ENCODE measurements at places on chromosomes 6 and 20. TPM values are rescaled to one million over a fixed set of nuclear protein-coding genes. Genes with fewer than 3 reads are reported as not detected.
A peak's percentile ranks its signal among the peaks of the same experiment; 100 is the strongest.

GRCh38 chr6:134375220-134375580 is 57.3 kb upstream of the SGK1 start:
- no peak for DNase-seq

GRCh38 chr6:15479761-15480160 is 183.1 kb downstream of the DTNBP1 start:
- DNase-seq = no peak

GRCh38 chr6:126280287-126280686 is 59.6 kb upstream of the CENPW start:
- DNase-seq = no peak

GRCh38 chr20:63210011-63210605 is 5.8 kb downstream of the YTHDF1 start:
- DNase-seq = no peak

GRCh38 chr6:110878751-110879522 is 4.4 kb downstream of the AMD1 start:
- DNase-seq = peak; percentile 34

- DNase-seq = no peak
Measured at GRCh38 chr6:137020776-137021175, 24.0 kb downstream of the IL20RA start.

GRCh38 chr6:155036907-155037306 is 41.8 kb downstream of the TIAM2 start:
- no peak for DNase-seq

- DNase-seq = no peak
Measured at GRCh38 chr20:57323034-57323433, 6.6 kb upstream of the SPO11 start.

GRCh38 chr20:23702021-23702420 is 13.2 kb upstream of the CST4 start:
- no peak for DNase-seq

DNA sequence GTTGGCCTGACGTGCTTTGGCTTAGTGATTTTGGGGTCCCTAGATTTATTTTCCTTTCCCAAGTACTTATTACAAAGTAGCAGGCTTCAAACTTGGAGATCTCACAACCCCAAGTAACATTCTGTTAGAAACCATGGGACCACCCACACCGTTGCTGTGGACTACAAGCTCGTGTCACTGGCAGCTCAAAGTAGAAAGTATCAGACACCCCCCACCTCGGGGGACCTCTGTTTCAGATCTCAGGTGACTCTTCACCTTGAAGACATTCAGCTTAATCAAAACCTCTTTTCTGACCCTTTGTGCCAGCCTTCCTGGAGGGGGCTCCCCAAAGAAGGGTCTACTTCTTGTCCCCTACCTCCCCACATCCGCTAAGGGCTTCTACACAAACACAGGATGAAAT is 15.7 kb upstream of the MYT1 start:
- no peak for DNase-seq

- DNase-seq = no peak
Measured at GRCh38 chr20:64116541-64117431, 9.4 kb upstream of the NPBWR2 start.

DNA sequence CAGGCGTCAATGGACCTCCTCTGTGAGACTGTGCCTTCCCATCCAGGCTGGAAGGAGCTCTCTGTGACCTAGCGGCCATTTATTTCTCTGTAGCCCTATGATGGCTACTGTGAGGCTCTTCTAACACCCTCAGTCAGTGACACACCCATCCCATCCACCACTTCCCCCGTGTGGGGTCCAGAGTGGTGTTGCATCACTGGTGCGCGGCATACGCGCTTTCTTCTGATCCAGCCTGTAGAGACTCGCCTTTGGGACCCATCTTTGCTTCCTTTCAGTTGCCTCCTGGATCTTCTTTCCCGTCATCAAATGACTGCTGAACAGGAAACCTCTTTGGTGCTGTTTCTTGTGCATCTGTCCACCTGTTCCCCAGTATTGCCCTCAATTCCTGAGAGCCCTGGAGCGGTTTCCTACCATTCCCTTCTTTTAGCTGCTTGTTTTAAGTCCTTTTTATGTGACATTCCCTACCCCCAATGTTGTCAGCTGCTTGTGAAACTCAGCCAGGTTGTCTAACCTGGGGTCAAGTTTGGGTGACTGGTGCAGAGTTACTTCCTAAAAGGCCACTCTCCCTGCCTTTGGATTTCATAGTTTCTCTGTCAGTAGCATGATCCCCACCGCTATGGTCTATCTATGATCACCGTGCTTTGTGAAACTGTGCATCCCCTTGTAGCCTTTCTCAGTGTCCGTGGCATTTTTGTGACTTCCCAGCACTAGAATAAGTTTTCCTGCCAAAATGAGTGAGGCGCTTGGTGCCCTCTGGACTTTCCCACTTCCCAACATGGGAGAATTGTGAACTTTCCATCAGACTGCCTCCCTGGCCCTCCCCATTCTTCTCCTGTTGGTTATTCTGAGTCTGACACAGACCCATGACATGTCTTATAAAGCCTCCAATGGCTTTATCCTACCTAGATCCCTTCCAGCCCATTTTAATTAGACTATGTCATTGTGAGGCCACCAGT is 5.7 kb downstream of the PRR3 start:
- DNase-seq = no peak

GRCh38 chr6:35960187-35960586 is 39.3 kb upstream of the SRPK1 start:
- DNase-seq = no peak

DNA sequence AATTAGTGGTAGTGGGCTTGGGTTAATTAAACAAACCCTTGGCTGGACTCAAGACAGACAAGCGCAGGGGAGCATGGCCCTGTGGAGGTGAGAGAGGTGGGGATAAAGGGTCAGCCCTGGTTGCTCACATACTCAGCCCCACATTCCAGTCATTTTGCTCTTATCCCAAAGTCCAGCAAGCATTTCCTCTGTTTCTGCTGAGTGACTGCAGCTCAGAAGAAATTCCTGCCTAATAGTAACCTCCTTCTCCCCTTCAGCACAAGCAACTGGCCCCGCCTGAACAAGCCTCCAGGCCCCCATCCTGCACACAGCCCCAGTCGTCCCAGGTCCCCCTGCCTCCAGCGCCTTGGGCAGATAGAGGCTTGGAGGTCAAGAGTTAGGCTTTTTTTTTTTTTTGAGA is 3.6 kb upstream of the TFEB start:
- no peak for DNase-seq

- DNase-seq = no peak
Measured at GRCh38 chr20:1327241-1327653, 1.7 kb downstream of the SDCBP2 start.

DNA sequence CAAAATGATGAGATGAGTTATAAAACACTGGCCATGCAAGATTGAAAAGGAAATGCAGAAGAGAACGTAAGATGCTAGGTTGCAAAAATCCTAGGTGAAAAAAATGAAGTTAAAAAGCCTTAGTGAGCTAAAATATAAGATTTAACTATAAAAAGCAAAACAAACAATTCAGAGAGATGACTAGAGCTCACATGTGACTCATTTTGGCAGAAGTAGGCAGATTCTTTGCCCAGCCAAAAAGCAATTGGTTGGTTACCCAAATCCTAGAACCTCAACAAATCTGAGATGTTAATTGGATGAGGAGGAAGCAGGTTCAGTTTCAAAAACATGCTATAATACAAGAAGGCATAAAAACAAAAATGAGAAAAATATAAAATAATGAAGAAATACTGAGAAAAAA is 249.1 kb downstream of the OGFRL1 start:
- DNase-seq = no peak

- DNase-seq = no peak
Measured at GRCh38 chr6:136031982-136032381, 180.5 kb downstream of the PDE7B start.

- DNase-seq = no peak
Measured at GRCh38 chr6:138991206-138991605, 3.2 kb upstream of the REPS1 start.

- no peak for DNase-seq
Measured at GRCh38 chr6:108671790-108672189, 111.1 kb downstream of the FOXO3 start.

- no peak for DNase-seq
Measured at GRCh38 chr20:46230801-46231282, 77.5 kb downstream of the CDH22 start.

DNA sequence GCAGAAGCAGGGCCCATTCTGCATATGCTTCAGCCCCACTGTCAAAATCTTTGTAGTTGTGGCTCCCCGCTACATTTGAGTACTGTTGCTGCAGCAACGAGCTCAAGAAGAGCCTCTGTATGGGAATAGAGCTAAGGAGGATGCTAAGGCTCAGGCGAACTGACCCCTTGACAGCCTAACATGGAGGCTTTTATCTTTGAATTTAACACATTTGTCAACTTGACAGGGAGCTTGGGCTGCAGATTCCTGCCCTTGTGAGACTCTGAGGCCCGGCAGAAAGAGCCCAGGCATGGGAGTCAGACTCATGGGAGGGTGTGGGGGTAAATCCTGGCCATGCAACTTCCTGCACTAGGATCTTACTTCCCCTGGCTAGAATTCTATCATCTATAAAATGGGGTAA is 278.7 kb upstream of the CITED2 start:
- DNase-seq = no peak

DNA sequence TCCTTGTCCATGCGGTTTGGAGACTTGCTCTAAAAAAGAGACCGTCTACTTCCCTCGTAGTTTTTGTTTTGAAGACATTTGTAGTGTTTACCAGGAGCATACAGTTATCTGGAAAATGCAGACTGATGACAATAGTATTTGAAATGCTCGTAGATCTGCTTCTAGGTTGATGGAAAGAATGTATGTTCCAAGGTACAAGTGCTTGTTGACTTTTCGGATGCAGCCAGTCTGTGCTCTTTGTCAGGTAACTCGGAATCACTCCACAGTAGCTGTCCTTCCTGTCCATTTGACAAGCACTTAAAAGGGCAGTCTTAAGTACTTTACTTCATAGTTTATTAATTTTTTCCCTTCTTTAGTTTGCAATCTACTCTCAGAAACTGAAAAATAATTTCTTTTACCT is 194.8 kb downstream of the ESR1 start:
- no peak for DNase-seq

TP53TG5 gene
- not detected for total RNA-seq

CGA gene
- total RNA-seq = not detected

NOP56 gene
- total RNA-seq = 920 TPM

TUBB2B gene
- total RNA-seq = not detected

MUC21 gene
- total RNA-seq = not detected

HCRTR2 gene
- not detected for total RNA-seq

SIRPB2 gene
- not detected for total RNA-seq

HFE gene
- total RNA-seq = 0.37 TPM

SCGN gene
- not detected for total RNA-seq
